Central memory CD8-positive, alpha-beta T cell (primary cell): ENCODE measurements at places on chromosomes 11 and 22.
A peak's percentile ranks its signal among the peaks of the same experiment; 100 is the strongest.

DNA sequence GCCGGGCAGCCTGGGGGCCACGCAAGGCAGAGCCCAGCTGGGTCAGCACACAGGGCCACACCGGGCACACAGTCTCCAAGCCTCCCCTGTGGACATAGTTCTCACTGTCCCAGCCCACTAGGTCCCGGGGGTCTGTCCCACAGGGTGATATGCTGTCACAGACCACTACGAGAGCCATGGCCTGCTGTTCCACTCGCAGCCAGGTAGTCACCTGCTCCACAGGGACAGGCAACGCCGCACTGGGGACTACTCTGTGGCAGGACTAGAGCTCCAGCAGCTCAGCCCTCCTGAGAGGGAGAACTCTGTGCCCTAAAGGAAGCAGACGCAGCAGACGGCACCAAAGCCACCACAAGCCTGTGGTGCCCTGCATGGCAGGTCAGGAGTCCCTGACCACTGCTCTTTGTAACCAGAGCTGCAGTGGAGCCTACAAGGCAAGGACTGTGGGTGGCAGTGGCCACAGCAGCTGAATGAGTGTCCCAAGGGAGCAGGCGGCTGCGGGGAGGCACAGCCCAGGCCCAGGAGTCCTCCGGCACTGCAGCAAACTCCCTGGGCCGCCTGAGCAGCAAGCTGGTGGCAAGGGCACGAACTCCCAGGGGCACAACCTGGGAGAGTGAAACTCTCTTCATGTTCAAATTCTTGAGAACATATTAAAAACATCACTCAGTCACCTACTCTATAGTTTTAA, 171.2 kb upstream of the GRK3 start:
- DNase-seq: no peak
- no peak overlapping the region for H3K27ac ChIP-seq

GRCh38 chr11:24312464-24313238, 184.2 kb upstream of the LUZP2 start:
- H3K4me1 ChIP-seq: no peaks in the 10 kb centered on the region
- DNase-seq: no peak
- H3K27ac ChIP-seq: no peak overlapping the region
- no peaks in the 10 kb centered on the region for H3K27me3 ChIP-seq

DNA sequence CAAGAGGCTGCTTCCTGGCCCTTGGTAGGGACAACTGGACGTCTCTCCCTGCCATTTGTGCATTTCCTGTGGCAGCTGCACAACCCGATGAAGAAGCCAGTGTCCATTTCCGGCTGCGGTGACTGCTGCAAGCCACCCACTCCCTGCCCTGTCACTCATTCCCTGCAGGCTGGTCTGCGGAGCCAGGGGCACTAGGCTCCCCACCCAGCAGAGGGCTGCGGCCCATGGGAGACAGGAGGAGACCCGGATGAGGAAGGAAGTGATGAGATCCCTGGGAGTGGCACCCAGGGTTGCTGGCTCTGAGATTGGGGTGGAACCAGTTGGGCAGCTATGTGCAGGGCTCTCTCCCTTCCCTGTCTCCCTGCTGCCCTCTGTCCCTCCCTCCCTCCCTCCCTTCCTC, 10.0 kb upstream of the MYRF start:
- peaks cover 2% of the 10 kb centered on the region for H3K36me3 ChIP-seq
- H3K27me3 ChIP-seq: peaks cover 8% of the 10 kb centered on the region
- H3K27ac ChIP-seq: no peak overlapping the region

- H3K27me3 ChIP-seq: no peaks in the 10 kb centered on the region
- peak within 1 kb of the TSS; percentile 94 for H3K27ac ChIP-seq
Measured at GRCh38 chr11:67372993-67373647, at the start of gene CLCF1. TSS of gene CLCF1 (minus strand) at chr11:67373598. CDS start at chr11:67373539, 59 bp downstream.

DNA sequence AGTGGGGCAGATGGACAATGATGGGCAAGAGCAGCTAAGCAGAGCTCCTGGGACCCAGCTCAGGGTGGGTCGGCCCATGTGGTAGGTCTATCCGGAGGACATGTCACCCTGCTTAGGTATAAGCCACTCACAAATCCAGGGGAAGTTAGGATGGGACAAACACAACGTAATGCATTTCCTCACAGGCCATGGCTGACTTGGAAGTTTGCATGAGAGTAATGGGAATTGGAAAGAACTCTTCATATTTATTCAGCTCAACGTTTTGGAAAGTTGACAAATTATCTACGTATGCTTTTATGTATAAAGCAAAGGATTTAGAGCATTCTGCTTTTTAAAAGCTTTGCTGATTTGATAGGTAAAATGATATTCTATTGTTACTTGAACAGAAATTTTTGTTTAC, 74.9 kb downstream of the SMCO4 start:
- no peaks in the 10 kb centered on the region for H3K4me1 ChIP-seq
- peaks cover 2% of the 10 kb centered on the region for H3K27me3 ChIP-seq
- H3K4me3 ChIP-seq: no peak overlapping the region

- H3K27me3 ChIP-seq: no peaks in the 10 kb centered on the region
- H3K27ac ChIP-seq: no peak overlapping the region
- H3K4me1 ChIP-seq: no peaks in the 10 kb centered on the region
- DNase-seq: no peak
Measured at GRCh38 chr11:115939731-115940421, 435.7 kb upstream of the CADM1 start.

- H3K4me3 ChIP-seq: no peak overlapping the region
- peaks cover 9% of the 10 kb centered on the region for H3K4me1 ChIP-seq
- peak overlapping the region; percentile 5 for H3K27ac ChIP-seq
- no peak for DNase-seq
- no peaks in the 10 kb centered on the region for H3K27me3 ChIP-seq
Measured at GRCh38 chr22:23773483-23774113, 949 bp downstream of the MMP11 start.

- peaks cover 35% of the 10 kb centered on the region for H3K27me3 ChIP-seq
- peaks cover 11% of the 10 kb centered on the region for H3K4me1 ChIP-seq
- H3K4me3 ChIP-seq: no peak overlapping the region
Measured at GRCh38 chr11:77046060-77046501, 11.9 kb downstream of the B3GNT6 start.

DNA sequence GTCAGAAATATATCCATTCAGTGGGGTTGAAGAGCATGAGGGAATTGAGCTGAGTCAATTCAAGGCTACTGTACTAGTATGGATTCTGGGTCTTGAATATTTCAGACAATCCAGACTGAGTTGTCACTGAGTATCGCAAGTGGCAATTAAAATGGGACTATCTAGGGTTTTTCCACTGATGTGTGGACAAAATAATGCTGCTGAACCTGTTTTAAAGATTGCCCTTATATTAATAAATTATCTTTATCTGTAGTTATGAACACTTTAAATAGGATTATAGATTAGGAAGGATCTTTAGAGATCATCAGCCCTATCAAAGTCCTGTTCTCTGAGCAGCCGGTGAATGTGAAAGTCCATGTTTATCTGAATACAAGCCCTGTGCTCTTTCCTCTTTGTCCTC, 478.3 kb upstream of the KIRREL3 start:
- no peak overlapping the region for H3K4me3 ChIP-seq
- no peaks in the 10 kb centered on the region for H3K4me1 ChIP-seq
- H3K27ac ChIP-seq: no peak overlapping the region
- DNase-seq: no peak

DNA sequence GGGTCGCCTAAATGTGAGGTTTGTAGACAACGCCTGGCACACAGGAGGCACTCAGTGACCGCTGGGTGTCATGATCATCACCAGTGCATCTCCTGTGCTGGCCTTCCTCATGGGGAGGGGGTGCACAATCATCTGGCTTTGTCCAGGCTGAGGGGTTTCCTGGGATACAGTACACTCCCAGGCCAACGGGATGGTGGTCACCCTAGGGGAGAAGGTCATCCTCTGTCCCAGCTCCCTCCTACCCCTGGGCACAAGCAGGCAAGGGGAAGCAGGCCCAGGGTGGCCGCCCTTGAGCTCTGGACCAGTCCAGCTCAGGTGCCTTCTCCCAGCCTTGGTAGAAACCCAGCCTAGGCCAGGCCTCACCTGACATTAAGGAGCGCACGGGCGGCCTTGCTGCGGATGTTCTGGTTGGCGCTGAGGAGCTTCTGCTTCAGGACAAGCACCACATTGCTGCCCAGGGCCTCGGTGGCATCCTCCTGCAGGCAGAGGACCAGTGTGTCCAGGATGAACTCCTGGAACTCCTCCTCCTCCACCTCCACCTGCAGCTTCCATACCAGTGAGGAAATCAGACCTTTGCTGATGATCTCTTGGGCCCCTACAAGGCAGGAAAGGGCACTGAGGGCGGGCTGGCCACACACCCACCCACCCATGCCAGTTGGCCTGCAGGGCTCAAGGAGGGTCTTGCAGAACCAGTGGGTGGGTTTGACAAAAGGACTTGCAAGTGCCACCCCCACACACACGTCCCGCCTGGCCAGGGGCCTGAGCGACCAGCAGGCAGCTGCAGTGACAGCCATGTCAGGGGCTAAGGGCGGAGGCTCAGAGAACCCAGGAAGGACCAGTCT, 6.6 kb upstream of the GNAZ start:
- no peak overlapping the region for H3K4me3 ChIP-seq
- DNase-seq: peak; percentile 12
- no peaks in the 10 kb centered on the region for H3K36me3 ChIP-seq
- peaks cover 10% of the 10 kb centered on the region for H3K4me1 ChIP-seq
- no peak overlapping the region for H3K27ac ChIP-seq

DNA sequence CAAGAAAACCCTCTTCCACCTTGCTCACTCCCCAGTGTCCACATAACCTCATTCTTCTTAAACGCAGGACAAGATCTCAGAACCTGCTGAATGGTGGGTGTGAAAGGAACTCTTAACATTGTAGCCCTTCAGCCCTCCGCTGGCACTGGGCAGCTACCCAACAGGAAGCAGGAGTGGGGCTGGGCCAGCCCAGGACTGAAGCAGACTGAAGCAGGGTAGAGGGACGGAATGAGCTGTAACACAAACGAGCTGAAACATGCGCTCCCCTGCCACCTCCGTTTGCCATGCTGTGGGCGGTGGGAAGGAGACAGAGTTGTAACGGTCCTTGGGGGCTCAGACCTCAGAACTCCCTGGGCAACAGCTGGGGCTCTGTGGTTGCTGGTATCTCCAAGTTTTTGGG, 23.6 kb downstream of the NPAT start:
- H3K36me3 ChIP-seq: peaks cover 30% of the 10 kb centered on the region
- peak overlapping the region; percentile 22 for H3K4me3 ChIP-seq
- DNase-seq: no peak

GRCh38 chr11:111694851-111695250, 71.3 kb downstream of the PPP2R1B start:
- no peaks in the 10 kb centered on the region for H3K27me3 ChIP-seq
- peaks cover 2% of the 10 kb centered on the region for H3K36me3 ChIP-seq
- no peak overlapping the region for H3K27ac ChIP-seq
- no peak for DNase-seq
